ENCODE measurements at places on chromosomes 4 and X. TPM values are rescaled to one million over a fixed set of nuclear protein-coding genes. Genes with fewer than 3 reads are reported as not detected.

The NHS gene
- 5.6 TPM for total RNA-seq

The XG gene
- not detected for total RNA-seq

The GYPB gene
- not detected for total RNA-seq

The RAB9B gene
- 1.5 TPM for total RNA-seq

Data from PC-3 (cell line).